HL-60 (cell line): ENCODE measurements at places on chromosomes 2 and 18.
A peak's percentile ranks its signal among the peaks of the same experiment; 100 is the strongest.

DNA sequence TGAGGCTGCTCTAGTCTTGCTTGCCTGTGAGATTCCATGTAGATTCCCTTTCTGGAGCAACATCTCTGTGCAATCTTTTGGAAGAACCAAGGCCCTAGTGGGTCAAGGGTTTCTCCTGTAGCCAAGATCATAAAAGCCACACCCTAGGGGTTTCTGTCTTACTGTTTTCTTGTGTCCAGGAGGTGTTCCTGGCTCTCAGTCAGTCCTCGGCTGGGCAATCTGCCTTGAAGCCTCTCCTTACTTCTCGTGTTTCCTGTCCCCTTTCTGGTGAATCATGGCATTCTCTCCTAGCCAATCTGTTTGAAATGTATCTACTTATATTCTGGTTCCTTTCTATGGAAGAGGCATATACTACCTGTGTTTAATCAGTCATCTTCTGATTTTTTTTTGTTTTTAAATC lies 484.8 kb upstream of the UBE2E3 start:
- DNase-seq, result no peak

- DNase-seq, result no peak
Observed at GRCh38 chr18:48326901-48327675, 82.1 kb downstream of the ZBTB7C start.

- no peak for DNase-seq
Observed at GRCh38 chr18:6414723-6415417, at the start of gene L3MBTL4. Gene L3MBTL4, minus strand, starts transcription at chr18:6414911. Its CDS starts 103,286 bp downstream, at chr18:6311625.

- DNase-seq, result no peak
Observed at GRCh38 chr2:237534380-237534779, 32.0 kb upstream of the PRLH start.

GRCh38 chr2:108988076-108988795 lies 784 bp downstream of the EDAR start:
- DNase-seq, result no peak

- peak; percentile 65 for DNase-seq
Observed at GRCh38 chr2:100071335-100072043, 70.9 kb downstream of the AFF3 start.

DNA sequence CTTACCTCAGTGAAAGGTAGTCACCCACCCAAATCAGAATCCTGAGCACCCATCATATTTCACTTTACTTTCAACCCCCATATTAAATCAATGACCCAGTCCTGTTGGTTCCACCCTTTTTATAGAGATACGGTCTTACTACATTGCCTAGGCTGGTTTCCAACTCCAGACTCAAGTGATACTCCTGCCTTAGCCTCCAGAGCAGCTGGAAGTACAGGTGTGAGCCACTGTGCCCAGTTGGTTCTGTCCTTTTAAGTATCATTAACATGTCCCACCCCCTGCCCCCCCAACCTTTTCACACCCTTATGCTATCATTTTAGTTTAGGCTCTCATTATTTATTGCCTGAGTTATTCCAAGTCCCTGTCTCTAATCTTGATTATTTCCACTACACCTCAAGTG lies 28.7 kb downstream of the MSH6 start:
- DNase-seq, result no peak

DNA sequence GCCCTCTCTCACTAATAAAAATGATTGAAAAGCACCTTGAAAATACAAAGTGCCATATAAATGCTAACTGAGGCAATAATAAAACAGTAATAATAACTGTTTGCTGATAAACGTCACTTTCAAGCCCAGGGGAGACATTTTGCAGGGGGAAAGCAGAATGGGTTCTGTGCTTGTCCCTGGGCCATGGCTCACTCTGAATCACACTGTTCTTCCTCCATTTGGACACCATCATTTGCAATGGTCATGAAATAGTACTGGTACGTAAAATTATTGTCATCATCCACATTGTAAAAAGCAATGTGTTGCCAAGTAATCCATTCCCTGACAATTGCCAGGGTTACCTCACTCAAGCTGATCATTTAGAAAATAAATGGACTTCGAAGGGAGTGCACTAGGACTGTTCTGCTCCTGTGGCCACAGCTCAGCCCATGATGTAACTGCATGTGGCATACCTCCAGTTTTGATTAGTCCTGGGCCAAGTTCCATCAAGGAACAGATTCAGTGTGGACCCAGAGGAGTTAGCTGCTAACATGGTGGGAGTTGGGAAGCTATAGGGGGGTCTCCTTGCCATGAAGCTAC lies 508.8 kb upstream of the CELF4 start:
- no peak for DNase-seq

DNA sequence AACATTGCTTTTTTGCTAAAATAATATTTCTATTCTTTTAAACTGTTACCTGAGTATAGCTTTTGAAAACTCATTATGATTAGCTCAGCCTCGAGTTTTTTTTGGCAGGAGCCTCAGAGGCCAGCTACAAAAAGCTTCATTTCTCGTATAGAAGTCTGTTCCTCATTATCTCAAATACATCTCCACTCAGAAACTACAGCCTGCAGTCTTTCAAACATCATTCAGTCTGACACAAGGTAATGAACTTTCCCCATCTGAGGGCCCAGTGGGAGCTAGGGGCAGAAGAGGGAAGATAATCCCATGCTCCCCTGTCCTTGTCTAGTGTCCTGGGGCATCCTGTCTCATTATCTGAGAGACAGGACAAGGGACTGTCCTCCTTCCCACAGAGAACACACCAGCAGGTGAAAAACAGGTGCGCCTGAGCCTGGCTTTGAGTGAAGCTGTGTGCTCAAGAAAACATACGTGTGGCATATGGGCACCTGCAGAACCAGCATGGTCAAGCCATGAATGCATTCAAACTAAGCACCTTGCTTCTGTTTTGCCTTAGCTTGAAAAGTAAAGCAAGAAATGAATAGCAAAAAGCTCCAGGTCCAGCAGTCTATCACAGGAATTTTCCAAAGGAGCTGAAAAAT lies 247.5 kb downstream of the MREG start:
- no peak for DNase-seq

- DNase-seq, result no peak
Observed at GRCh38 chr2:32330136-32330535, 26.7 kb upstream of the BIRC6 start.

GRCh38 chr2:45040786-45041185 lies 31.5 kb upstream of the SIX2 start:
- DNase-seq, result no peak

DNA sequence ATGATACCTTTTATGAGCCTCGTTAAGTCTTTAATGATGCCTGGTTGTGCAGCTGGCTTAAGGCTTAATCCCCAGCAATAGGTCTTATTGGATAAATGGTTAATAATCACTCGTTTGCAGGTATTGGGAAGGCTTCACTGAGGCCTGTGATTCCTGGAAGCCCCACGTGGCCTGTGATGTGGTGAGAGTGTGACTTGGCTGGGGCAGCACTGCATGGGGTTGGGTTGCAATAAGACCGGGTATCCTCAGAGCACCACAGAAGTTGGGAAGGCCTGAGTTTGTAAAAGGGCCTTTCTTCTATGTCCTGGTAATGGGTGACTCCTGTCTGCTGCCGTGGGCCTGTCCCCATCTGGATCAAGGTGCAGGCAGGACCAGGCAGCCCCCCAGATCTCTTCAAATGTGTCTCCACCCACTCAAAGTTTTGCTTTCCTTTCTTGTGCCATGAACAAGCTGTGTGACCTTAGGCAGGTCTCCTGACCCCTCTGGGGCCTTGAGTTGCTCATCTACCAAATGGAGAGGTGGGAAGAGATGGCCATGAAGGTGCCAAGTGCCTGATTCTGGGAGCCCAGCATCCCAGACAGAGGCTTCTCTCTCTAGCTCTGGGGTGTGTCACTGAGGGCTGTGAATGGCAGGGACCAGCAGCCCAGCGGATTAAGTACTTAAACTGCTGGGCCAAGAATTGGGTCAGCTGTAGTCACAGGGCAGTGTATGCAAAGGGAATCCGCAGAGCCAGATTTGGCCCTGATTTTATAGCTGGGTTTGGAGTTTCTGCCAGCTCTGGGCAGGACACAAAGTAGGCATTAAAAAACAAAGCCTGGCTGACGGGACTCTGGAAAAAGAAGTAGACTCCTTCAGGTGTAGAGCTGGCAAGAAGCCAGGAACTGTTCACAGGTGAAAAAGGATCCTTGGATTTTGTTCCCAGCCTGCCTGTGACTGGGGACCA lies 24.4 kb downstream of the LBH start:
- DNase-seq, result no peak

GRCh38 chr2:5020116-5020875 lies 671.9 kb upstream of the SOX11 start:
- DNase-seq, result no peak

DNA sequence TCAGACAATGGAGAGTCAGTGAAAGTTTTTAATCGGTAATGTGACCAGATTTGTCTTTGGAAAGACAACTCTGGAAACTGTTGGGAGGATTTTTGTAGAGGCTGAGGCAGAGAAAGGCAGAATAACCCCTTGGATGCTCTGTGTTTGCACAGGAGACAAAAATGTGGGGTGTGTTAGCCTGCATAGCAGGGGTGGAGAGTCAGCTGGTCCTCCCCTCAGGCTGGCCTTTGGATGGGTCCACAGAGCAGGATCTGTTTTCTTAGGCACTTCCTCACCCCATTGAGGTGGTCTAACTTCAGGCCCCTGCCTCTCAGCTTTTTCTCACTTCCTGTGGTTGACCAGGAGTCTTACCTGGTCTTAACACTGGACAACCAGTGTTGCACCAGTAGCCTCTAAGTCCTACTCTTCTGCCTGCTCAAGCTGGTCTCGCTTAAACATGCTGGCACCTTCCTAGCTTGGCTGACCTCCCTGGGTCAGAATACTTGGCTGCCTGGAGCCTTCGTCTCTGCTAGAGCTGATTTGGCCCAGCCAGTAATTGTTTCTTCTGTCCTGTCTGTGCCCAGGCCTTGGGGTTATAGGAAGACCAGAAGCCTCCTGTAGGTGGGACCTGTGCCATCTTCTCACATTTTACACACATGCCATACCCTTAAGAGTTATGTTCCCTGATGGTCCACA lies 259.8 kb upstream of the RASGRP3 start:
- no peak for DNase-seq

DNA sequence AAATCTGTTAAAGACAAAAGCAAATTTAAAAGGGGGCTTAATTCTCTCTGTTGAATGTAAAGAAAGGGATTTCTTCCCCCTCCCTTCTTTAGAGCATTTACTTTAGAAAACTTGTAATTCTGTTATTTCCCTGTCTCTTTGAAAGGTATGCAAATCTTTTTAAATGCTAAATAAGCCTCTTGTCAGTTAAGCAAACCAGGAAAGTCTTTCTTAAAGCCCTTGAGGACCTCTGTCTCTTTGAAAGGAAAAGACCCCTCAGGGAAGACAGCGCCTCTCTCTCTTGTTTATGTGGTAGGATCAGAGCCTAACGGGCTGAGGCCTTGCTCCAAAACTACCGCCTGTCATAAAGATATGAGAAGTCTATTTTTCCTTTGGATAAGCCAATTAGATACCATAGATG lies 139.9 kb upstream of the CDH7 start:
- no peak for DNase-seq

GRCh38 chr2:235325151-235325550 lies 168.7 kb upstream of the AGAP1 start:
- DNase-seq, result no peak

GRCh38 chr2:134875309-134875708 lies 36.9 kb downstream of the ACMSD start:
- no peak for DNase-seq

- no peak for DNase-seq
Observed at GRCh38 chr2:160114020-160114419, 51.6 kb upstream of the PLA2R1 start.

DNA sequence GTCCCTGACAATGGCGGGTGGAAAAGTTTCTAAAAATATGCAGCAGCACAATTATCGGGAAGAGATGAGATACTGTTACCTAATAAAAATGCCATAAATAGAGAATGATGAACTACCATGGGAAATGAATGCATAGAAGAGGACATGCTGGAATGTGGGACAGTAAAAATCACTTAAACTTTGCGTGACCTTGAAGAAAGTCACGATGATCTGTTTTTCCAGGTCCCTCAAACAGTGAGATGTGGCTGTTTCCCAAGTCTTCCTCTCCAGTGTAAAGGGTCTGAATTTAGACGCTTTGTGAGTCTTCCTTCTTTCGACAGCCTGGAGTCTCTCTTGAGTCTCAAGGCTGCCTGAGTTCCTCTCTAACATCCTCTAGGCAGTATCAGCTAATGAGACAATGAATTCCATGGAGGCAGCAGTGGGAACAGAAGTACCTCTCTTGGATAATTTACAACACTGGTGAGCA lies 1.4 kb downstream of the CLUL1 start:
- no peak for DNase-seq

GRCh38 chr2:132824716-132825115 lies 154.7 kb upstream of the LYPD1 start:
- no peak for DNase-seq

DNA sequence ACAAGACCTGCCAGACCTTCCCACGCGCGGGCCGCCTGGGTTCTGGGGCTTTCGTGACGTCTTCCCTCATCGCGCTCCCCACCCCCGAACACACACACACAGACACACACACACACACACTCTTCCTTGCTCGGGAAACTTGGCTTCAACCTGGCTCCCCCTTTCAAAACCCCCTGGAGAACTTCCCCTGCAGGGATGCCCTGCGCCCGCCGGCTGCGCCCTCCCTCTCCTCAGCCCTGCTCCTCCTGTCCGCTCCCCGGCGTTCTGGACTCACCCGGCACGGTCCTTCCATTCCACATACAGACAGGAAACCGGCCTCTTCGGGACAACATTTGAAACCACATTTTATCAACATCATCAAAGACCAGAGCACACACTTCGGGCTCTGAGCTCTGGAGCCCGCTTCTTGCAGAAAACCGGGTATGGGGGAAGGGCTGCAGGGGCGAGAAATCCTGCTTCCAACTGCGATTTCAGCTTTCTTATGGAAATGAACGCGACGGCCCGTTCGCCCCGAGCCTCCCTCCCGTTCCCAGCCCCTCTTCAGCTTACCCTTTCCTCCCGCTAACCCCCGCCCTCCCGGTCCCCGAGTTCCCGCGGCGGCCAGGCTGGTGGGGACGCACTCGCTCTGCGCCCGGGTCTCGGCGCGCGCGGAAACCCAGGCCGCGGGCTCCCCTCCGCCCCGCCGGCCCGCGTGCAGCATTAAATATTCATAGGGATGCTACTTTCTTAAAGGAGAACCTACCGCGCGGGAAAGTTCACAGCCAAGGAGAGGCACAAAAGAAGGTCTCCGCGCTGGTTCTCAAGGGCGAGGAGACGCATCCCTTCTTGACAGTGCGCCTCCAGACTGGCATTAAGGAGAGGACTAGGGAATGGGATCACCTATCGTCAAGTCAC lies 18.3 kb downstream of the POU3F3 start:
- no peak for DNase-seq
